ENCODE measurements at places on chromosomes 3 and 15.

DNA sequence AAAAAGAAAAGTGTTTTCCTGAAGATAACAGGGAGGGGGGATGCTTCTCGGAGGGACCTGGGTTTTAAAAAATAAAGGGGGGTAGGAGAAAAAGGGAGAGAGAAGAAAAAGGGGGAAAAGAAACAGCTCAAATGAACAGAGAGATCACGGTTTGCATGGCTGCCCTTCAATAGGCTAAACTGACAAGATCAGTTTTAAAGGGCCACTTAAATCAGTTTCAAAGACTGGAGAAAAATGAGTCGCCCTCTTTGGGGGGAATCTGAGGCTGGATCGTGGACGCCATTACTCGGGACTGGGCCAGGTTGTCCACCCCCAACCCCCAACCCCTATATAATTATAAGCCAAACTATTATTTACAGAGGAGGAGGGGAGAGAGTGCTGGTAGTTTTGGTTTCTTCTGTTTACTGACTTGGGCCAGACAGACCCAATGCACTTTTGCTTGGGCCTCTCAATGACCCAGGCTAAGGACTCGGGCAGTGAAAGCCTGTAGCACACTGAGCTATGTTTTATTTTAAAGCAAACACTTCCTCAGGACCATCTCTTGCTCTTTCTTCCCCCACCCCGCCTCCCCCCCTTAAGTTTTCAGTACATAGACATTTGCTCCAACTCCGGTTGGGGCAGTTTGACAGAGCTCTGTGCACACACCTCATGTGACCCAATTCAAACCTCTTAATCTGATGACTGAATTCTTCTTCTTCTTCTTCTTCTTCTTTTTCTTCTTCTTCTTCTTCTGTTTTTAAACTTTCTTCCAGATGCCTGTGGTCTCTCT, 6.3 kb downstream of the NR2F2 start:
- DNase-seq, result no peak

- no peak for DNase-seq
Measured at GRCh38 chr15:61116825-61117224, 112.3 kb downstream of the RORA start.

DNA sequence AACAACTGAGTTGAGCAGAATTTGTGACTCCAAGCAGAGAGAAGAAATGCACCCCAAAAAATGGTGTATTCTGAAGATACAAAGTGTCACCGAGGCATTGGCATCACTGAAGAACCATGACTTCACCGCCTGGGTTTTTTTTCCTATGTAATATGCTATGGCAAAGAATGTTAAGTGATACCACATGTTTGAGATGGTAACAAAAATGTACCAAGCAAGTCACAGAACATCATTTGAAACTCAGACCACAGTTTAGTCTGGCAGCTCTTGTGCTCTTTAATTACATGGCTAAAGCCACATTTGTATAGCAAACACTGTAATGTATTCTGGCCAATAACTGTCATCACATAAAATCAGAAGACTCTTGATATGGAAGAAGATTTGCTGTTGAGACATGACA, 323.5 kb downstream of the ULK4 start:
- DNase-seq, result no peak

DNA sequence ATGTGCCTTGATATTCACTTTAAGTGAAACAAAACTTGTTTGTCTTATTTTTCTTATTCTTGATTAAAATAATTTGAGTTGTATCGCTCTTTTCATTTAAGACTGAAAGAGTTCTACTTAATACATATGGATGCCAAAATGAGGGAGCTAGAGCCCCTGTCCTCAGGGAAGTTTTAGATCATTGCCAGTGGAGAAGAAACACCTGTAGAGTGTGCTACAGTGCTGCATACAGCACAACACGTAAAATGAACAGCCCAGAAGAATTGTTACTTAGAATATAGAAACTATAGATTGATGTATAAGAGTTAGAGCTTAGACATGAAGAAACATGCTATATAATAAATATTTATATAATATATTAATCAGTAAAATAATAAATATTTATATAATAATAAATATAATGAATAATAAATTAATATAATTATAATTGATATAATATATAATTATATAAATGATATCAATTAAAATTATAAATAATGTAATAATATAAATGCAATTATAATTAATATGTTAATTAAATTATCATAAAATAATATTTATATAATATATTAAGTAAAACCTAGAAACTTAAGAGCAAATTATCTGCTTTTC, 1234.7 kb downstream of the ROBO2 start:
- no peak for DNase-seq

DNA sequence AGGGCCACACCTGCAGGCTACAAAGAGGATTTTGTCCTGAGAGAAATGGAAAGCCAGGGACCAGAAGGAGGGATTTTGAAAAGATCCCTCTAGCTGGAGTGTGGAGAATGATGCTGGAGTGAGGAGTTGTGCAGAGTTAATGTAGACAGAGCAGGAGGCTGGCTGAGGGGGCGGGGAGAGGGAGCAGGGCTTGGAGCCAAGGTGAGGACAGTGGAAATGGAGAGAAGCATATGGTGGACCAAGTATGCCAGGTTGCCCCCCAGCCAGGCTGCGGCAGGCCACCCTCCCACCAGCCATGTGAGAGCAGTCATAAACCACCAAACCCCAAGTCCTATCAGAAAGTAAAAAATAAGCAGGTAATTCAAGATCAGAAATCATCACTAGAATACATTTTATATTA, 14.7 kb downstream of the RARRES1 start:
- DNase-seq, result no peak

DNA sequence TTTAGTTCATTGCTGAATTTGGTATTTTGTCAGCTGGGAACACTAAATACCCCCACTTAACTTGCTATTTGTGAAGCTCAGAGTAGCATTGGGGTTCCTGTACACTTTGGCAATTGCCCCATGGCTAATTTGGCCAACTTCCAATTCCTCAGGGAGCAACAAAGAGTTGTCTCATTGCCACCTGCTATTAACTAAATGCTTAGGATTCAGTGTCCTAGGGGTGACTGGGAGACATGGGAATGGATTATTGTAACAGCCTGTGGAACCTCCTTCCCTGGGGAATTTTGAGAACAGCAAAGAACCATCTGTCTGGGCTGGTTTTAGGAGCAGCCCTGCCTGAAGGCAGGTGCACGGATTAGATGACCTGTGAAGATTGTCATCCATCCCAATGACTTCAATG, 437.4 kb upstream of the TPRG1 start:
- no peak for DNase-seq

- DNase-seq, result no peak
Measured at GRCh38 chr15:33163816-33164215, 30.7 kb downstream of the FMN1 start.

DNA sequence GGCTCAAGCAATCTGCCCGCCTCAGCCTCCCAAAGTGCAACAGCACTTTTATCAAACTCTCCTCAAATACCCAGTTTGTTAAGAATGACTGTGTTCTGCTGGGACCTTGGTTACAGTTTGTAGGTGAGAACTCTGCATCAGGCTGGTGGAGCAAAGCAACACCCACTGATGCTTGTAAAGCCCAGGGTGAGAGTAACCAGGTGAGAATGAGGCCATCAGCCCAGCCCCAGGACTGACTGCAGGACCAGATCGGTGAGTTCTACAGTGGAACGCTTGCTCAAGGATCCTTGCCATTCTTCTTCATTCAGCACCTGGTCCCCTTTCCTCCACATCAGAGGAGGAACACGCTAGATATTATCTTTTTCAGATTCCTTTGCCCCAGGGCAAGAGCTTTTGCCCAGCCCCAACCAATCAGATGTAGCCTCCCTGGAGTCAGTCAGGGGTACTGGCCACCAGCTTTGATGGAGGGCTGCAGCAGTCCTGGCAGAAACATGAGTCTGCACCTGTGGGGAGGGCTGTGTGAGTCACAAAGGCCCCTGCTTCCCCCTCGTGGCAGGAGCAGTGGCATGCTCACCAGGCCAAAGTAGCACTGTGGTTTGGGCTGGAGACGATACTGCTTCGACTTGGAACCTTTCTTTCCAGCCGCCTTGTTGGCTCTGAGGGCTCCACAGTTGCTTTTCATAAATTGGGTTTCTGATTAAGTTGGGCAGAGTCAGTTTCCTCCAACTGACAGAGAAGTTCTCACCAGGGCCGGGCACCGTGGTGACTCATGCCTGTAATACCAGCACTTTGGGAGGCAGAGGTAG, 3.5 kb upstream of the SHISA5 start:
- DNase-seq, result no peak

DNA sequence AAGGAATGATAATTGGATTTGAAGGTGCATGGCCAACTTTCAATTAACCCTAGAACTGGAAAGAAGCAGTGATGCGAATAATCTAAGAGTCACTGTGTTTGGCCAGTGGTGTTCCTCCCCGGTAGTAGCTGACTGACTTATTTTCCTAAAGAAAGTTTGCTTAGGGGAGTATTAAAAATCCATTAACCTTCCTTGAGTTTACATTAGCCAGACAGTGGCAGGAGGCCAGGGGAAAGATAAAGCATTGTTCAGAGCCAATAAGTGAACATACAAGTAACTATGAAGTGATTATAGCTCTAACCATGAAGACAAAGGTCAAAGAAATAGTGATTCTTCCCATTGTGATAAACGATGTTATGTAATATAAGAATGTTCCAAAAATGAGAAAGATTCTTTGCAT, 8.9 kb upstream of the TMEM202 start:
- no peak for DNase-seq

DNA sequence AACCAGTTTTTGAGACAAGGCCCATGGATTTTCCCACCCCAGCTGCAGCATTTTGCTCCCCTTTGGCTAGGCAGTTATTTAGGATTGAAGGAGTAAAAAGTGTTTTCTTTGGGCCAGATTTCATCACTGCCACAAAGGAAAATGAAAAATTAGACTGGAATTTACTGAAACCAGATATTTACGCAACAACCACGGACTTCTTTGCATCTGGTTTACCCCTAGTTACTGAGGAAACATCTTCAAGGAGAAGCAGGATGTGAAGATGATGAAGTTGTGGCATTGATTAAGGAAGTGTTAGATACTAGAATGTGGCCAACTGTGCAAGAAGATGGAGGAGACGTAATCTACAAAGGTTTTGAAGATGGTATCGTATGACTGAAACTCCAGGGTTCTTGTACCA, 165.2 kb upstream of the MYRIP start:
- peak; percentile 80 for DNase-seq

GRCh38 chr15:81941479-81941878, 104.3 kb downstream of the MEX3B start:
- DNase-seq, result no peak

DNA sequence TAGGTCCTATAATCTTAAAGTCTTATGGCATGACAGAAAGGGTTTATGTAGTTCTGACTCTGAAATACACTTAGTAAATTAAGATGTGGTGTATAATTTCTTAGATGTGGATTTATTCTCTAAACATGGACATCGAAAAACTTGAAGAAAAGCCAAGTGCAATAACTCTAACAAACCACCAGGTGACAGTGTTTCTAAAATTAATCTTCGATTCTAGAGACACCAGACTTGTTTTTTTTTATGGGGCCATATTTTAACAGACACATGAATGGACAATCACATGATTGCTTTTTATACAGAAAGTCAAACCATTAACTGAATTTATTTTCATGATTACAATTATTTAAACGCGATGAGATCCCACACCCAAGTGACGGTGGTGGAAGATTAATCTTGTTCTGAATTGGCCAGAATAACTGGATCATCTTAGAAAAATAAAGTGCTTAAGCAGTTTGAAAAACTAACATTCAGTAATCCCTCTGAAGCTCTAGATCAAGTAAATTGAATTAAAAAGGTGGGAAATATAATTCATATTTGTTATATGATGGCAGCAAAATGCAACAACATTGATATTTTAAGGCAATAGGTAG, 305.1 kb downstream of the LSAMP start:
- no peak for DNase-seq

GRCh38 chr3:53005854-53006513, 39.9 kb downstream of the SFMBT1 start:
- DNase-seq, result no peak

DNA sequence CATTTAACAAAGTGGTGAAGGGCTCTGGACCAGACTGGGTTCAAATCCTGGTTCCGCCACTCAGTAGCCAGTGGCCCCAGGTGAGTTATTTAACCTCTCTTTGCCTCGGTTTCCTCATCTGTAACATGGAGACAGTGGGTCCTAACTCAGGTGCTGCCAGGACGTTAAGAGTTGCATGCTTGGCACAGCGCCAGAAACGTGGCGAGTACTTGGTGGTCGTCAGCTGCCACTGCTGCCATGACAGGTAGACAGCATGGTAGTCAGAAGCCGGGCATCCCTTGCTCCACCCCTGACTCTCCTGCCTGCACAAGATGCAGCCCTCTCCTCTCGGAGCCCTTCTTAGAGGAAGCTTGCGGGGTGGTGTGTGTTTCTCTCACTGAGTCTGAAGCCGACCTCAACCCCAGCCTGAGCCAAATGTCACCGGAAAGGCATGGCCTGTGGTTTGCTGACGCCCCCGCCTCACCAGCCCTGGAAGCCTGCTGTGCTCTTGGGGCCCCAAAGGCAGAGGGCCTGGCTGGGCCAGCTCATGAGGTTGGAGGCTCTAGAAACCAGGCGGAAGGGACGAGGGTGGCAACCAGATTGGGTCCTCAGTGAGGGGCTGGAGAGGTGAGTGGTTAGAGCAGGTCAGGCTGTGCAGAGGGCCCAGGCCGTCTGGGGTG, 160.8 kb upstream of the TLE3 start:
- no peak for DNase-seq

DNA sequence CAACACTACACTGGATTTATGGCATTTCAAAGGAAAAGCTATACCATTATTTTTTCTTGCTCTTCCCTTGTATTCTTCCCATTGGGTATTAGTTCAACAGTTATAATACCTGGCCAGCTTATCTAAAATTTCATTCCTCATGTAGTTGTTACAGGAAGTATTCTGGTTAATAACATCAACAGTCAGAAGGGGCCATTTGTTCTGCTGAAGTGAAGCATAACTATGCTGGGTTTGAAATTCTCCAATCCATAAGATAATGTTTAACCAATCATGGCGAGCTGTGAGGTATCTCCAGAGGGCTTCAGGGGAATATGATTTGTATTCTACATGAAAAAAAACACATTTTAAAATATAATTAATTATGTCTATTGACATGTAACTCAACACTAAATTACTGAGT, 43.4 kb downstream of the SPG11 start:
- DNase-seq, result no peak

- no peak for DNase-seq
Measured at GRCh38 chr3:151538456-151539393, 77.9 kb upstream of the IGSF10 start.

GRCh38 chr3:170867143-170867937, 2.7 kb downstream of the RPL22L1 start:
- DNase-seq, result no peak

- DNase-seq, result no peak
Measured at GRCh38 chr3:28791713-28792255, 443.2 kb upstream of the AZI2 start.
